ENCODE measurements at places on chromosomes 12 and 14. TPM values are rescaled to one million over a fixed set of nuclear protein-coding genes. Genes with fewer than 3 reads are reported as not detected.

- no peak for DNase-seq
Observed at GRCh38 chr12:93025145-93026103, 96.3 kb upstream of the EEA1 start.

DNA sequence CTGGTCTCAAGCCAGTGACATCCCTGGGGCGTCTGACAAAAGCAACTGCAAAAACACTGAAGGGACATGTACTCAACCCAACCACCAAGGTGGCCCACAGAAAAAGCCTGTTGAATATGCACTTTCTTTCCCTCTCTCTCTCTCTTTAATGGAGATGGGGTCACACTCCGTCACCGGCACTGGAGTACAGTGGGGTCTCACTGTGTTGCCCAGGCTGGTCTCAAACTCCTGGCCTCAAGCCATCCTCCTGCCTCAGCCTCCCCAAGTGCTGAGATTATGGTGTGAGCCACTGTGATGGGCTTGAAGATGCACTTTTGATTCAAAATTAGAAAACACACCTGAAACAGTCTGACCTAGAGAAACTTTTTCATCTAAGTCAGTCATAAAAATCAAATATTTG, 7.2 kb upstream of the CD27 start:
- no peak for DNase-seq

DHRS2 gene
- total RNA-seq: 0.42 TPM

MIPOL1 gene
- 14.5 TPM for total RNA-seq

ZBTB39 gene
- total RNA-seq: 23.5 TPM

- no peak for DNase-seq
Observed at GRCh38 chr12:12010277-12011039, 60.3 kb upstream of the BCL2L14 start.

- DNase-seq: no peak
Observed at GRCh38 chr14:29740491-29740890, 187.2 kb downstream of the PRKD1 start.

CATSPERB gene
- not detected for total RNA-seq

ENDOU gene
- total RNA-seq: not detected

DNA sequence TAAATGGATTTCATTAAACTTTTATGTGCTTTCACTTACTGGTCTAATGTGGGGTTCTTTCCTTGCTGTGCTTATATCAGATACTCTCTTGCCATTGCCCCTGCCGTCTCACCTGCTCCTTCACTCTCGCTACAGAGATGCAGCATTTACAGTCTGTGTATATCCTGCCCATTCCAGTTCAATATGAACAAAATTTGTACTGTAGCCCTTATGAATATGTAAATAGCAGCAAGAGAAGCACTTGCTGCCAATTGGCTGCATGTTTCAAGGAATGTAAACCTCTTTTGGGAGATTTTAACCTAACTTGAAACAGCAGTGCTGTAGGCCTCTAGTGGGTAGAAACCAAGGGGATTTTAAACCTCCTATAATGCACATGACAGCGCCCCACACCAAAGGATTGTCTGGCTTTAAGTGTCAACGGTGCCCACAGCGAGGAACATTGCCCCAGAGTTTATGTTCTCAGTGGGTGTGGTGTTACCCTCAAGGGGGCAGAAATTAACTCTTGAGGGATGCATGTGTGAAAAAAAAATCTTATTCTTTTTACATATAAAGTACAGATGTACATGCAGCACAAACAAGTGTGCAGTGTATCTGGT, 19.1 kb downstream of the PCNX1 start:
- no peak for DNase-seq

GRCh38 chr12:65827342-65827741, 3.1 kb downstream of the HMGA2 start:
- DNase-seq: no peak

DNA sequence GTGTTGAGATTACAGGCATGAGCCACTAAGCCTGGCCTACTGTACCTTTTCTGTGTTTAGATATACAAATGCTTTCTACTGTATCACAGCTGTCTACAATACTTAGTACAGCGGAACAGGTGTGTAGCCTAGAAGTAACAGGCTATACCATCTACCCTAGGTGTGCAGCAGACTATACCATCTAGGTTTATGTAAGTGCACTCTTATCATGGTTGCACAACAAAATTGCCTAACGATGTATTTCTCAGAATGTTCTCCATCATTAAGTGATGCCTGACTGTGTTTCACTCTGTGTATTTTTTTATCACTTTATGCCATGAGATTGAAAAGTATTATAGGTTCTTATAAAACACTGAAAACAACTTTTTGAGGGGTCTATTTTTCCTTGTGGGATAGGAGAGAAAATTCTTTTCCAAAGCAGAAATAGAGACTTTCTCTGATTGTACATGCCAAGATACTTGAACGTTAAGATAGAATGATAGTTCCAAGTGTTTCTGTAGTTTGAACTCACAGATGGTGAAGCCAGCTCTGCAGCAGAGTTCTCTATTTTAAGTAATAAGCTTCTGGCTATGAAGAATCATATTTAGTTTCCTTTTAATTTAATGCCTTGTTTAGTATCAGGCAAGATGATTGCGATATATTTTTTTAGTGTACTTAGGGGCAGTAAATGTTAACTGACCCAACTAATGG, 17.0 kb downstream of the TMPRSS12 start:
- DNase-seq: no peak

Measured in glutamatergic neuron (in vitro differentiated cells).